G401 (cell line): ENCODE measurements at places on chromosomes 4 and X.

- no peak for DNase-seq
Observed at GRCh38 chr4:56326363-56326762, 60.9 kb downstream of the AASDH start.

DNA sequence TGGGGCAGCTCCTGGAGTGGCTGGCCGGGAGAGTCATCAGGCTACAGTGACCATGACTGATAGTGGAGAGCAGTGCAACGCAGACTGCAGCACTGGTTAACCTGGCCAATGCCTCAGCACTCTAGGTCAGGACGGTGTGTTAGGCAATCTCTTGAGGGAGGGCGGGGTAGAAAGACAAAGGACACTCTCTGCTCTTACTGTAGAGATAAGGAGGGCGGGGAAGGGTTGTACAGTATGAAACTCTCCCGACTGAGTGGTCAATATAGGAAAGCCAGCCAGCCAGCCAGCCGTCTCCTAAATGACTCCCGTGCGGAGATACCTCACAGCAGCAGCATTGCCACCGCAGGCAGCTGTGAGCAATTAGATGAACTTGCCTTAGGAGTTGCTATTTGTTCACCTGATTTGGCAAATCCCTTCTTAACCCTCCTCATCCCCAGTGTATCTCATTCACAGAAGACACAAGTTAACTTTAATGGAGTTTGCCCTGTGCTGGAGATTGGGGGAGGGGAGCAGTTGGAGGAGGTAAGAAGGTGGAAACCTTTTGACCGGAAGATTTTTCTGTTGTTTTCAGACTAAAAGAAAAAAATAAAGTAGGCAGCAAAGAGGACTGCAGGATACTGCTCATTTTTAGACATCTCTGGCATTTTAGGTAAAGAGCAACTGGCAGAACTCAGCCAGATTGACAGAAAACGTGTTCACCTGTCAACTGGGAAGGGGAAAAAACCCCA, 330.5 kb downstream of the HNRNPD start:
- peak; percentile 13 for DNase-seq

- DNase-seq: no peak
Observed at GRCh38 chr4:117334451-117335188, 249.2 kb upstream of the TRAM1L1 start.

DNA sequence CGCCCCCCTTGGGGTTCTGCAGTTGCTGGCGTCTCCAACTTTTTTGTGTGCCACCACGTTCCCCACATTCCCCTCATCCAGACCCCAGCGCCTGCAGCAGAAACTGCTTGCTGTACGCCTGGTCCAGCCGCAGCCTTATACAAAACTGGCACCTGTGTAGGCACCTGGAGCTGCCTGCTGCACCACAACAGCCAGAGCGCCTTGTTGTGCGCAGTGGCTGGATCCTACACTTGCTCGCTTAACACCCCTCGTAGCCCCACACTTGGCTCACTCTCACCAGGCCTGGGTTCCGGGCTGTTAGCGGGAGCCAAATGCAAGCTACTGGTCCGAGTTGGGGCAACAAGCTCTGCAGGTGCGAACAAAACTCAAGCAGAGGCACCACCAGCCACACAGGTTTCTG, 136.8 kb downstream of the TECRL start:
- no peak for DNase-seq

DNA sequence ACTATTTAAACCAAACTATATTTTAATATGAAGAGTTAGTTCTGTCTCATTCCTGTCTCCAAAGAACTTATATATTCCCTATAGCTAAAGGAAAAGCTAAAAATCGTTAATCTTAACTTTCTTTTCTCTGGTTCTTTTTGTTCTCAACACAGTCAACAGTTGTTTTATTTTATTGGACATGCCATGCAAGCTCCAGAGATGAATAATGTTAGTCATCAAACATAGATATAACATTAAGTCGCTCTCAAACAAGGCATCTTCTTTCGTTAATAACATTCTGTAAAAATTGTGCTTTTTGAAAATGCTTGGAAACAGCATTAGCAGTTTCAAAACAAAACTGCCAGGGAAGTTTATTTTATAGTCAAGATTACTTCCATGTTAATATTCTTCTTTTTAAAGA, 117.9 kb upstream of the GPM6A start:
- no peak for DNase-seq

- DNase-seq: no peak
Observed at GRCh38 chr4:72779241-72779640, 210.2 kb upstream of the ADAMTS3 start.

- DNase-seq: no peak
Observed at GRCh38 chrX:41153448-41153847, 68.2 kb downstream of the USP9X start.

GRCh38 chr4:152936446-152937335, 568 bp downstream of the FHDC1 start:
- peak; percentile 32 for DNase-seq

DNA sequence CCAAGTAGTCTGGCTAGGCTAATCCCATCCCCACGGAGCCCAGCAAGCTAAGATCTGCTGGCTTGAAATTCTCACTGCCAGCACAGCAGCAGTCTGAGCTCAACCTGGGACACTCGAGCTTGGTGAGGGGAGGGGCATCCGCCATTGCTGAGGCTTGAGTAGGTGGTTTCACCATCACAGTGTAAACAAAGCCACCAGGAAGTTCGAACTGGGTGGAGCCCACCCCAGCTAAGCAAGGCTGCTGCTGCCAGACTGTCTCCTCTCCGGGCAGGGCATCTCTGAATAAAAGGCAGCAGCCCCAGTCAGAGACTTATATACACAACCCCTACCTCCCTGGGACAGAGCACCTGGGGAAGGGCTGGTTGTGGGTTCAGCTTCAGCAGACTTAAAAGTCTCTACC, 639.6 kb downstream of the IQCM start:
- DNase-seq: no peak

DNA sequence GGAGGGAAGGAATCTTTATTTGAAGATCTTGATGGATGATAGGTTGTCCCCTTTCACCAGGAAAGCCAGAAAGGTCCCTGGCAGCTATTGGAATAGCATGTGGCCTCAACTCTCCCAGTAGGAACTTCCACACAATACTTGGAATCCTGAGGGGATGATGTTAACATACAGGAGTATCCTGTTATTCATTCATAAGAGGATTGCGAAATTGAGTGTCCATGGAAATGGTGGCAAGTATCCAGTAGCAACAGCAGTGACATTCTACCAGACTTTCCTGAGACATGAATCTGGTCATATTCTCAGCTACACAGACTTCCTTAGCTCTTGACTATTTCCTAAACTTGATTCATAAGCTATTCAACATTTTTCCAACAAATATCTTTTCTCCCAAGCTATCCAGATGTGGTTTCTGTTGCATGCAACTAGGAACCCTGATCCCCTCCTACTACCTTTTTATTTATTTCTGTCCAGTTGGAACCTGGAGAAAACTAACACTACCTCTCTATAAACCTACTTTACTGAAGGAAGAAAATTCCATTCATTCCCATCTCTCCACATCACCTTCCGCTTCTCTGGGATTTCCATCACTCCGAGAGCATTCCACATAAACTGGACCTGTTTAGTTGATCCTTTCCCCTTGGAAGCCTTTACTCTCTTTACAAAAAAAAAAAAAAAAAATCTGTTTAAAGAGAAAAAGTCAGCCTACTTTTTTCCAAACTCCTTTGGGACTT, 101.8 kb downstream of the ANXA5 start:
- DNase-seq: no peak

DNA sequence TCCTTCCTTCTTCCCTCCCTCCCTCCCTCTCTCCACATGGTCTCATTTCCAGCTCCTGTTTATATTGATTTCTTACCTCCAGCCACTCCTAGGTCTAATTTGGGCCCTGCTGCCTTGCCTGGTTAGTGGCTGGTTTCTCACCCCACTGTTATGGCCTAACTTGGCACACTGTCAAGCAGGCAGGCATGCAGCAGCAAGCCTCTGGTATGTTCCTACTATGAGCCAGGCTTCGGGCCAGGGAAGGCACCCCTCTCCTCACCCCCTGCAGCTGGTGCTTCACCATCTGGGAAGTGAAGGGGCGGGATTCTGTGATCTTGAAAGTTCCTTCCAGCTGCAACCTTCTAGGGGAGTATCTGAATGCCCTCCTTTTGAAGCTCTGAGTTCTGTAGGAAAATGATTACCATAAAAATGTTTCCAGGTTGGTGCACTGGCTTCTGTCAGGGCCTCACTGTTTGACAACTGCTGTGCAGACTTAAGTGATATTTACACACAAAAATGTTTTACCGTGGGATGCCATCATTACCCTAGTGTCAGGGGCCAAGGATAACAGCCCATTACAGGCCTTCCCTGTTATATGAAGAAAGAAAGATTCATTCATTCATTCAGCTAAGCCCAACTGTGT, 10.1 kb upstream of the VMA21 start:
- DNase-seq: no peak

DNA sequence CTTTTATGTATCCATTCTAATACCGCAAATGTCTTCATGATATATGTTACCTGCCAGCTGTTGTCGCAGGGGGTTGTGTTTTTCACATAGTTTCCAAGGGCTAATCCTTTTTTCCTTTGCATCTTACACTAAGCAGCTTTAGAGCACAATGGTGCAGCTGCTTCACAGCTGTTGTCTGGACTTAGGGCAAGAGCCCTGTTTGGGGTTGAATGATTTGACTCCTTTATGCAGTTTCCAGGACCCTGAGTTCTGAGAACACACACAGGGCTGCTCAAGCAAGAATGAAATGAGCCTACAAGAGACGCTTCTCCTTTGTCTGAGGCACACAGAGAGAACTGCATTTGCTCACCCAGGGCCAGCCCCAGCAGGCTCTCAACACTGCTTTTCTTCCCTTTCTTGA, 20.2 kb downstream of the CCNG2 start:
- no peak for DNase-seq

DNA sequence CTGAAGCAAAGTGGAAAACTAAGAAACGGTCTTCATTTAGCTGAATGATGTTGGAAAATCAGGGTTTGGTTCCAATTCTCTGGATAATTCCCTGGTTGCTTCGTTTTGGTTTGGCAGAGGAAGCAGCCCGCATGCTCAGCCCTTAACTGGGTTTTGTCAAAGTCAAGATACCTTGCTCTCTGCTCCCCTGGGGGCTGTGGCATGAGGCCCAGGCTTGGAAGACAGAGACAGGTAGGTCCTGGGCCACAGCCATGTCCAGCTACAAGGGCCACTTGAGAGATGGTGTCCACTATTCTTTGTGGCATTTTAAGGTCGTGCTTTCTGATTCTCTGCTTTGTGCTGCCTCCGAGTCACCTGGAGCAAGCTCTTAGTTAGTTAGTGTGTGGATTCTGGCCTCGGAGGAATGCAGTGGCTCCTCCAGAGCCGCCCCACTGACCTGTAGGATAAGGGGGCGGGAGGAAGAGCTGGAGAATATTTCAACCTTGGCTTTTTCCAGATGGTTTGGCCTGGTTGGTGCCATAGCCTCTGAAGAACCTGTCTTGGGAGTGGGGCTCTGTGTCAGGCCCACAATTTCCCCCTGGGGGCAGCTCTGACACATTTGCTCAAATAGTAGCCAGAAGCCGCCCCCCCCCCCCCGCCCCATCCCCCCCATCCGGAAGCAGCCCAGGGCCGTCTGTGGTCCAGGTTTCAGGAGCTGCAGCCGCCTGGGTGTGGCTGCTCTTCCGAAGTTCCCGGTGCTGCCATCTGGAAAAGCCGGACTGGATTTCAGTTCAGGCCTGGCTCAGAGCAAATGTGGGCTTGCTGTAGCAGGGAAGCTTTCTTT, 147.1 kb downstream of the NHS start:
- peak; percentile 10 for DNase-seq

DNA sequence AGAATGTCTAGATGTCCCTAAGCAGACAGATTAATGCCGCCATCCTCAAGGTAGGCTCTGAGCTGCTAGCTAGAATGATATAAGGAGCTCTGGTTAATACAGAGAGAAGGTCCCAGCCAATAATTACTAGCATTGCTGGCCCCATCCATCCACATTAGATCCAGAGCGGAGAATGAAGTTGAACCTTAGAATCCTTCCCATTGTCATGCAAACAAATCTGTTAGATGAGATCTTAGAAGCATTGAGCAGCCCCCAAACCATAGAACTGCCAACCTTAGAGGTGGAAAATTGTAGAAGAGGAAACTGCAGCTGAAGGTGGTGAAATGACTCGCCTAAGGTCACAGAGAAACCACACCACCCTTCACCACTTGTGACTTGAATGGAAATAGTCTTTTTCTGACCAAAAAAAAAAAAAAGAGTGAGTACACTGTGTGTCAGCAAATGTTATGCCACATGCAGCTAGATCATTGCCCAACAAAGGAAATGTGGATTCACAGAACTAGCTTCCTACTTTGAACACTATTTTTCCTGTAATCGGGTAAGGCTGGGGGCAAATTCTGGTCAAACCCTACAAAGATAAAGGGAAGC, 162.1 kb downstream of the SMIM20 start:
- no peak for DNase-seq

GRCh38 chrX:44731160-44731559, 112.7 kb upstream of the DUSP21 start:
- DNase-seq: no peak

GRCh38 chrX:5057786-5058185, 1170.9 kb downstream of the NLGN4X start:
- no peak for DNase-seq

- peak; percentile 21 for DNase-seq
Observed at GRCh38 chr4:145734576-145735346, 54.8 kb downstream of the C4orf51 start.
